Hepatocyte (in vitro differentiated cells): ENCODE measurements at places on chromosomes 12 and 14. TPM values are rescaled to one million over a fixed set of nuclear protein-coding genes. Genes with fewer than 3 reads are reported as not detected.

Gene PRICKLE1
- 23.6 and 25.9 TPM in 2 replicates for total RNA-seq

Gene TAS2R31
- 6.2 and 9.4 TPM in 2 replicates for total RNA-seq

Gene KRT83
- total RNA-seq, result not detected in 2 replicates

Gene KCNA5
- 1.4 and 1.8 TPM in 2 replicates for total RNA-seq

Gene CCDC177
- 0.23 TPM in 1 of 2 replicates, not detected in the other for total RNA-seq

Gene CPNE6
- not detected in 2 replicates for total RNA-seq

Gene KCNMB4
- total RNA-seq, result 4.6 and 9.2 TPM in 2 replicates

Gene TUBA1A
- 358 and 379 TPM in 2 replicates for total RNA-seq

Gene DENND5B
- total RNA-seq, result 24.9 and 26.7 TPM in 2 replicates
